ENCODE measurements at places on chromosomes 2 and 18.
A peak's percentile ranks its signal among the peaks of the same experiment; 100 is the strongest.

GRCh38 chr2:33090553-33091134 is 143.9 kb downstream of the LTBP1 start:
- DNase-seq: no peak

- DNase-seq: no peak
Measured at GRCh38 chr18:50662177-50662576, 102.3 kb downstream of the MAPK4 start.

DNA sequence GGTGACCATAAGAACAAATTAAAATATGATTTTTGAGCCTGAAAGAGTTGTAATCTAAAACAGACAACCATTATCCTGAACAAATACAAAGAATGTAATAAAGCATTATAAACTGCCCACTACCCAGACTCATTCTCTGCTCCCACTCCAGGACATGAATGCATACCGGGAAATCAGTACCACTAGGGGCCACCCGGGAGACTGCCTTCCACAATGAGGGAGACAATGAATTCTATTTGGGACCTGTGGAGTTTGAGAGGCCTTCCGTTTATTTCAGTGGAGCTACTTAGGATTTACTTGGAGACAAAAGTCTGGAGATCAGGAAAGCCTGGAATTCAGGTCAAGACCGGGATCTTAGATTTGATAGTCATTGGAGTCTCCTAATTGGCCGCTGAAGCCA is 50.0 kb downstream of the NAB1 start:
- DNase-seq: no peak

DNA sequence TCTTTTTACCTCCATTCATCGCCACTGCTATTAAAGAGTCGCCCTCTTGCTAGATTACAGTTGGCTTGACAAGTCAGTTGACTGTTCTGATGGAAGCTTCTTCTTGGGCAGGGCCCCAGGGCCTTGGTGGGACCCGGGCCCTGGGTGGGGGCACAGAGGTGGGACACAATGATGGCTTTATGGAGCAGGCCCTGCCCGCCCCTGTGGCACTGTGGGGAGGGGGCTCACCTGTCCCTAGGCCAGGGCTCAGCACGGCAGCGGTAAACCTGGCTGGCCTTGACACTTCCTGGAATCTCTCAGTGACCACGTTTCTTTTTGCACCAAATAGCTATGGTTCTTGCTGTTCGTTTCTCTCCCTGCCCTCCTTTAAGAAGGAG is 4.9 kb upstream of the HS6ST1 start:
- DNase-seq: no peak

- no peak for DNase-seq
Measured at GRCh38 chr2:12728221-12728777, 11.6 kb downstream of the TRIB2 start.

DNA sequence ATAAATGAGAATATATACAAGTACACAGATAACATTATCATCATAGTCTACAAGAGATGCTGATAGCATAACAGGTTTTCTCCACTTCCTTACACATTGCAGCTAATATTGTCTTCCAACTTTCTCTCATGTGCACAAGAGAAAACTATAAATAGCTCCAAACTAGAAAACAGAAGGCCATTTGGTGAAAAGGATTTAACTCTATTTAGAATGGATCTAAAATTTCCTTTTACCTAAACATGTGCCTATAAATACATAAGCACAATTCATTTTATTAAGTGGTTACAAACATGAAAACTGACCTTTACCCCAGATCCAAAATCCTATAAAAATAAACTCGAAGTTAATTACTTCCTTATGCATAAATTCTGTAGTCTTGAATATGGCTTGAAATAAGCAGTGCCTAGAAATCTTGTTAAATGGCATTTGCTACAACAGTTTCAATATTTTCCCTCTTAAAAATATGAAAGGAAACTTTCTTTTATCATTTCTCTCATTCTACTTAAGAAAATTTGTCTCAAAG is 41.6 kb downstream of the SLC25A12 start:
- DNase-seq: no peak

GRCh38 chr2:28082131-28082530 is 191.6 kb downstream of the BABAM2 start:
- no peak for DNase-seq

DNA sequence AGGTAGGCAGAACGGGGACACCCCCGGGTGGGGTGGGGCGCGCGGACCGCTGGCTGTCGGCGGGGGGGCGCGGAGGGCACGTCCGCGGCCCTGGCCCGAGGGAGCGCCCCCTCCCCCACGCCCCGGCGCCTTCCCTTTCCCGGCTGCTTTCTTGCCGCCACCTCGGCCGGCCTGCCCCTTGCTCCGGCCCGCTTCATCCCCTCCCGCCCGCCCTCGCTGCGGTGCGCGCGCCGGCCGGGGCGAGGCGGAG is 443 bp downstream of the VAPA start:
- DNase-seq: no peak

DNA sequence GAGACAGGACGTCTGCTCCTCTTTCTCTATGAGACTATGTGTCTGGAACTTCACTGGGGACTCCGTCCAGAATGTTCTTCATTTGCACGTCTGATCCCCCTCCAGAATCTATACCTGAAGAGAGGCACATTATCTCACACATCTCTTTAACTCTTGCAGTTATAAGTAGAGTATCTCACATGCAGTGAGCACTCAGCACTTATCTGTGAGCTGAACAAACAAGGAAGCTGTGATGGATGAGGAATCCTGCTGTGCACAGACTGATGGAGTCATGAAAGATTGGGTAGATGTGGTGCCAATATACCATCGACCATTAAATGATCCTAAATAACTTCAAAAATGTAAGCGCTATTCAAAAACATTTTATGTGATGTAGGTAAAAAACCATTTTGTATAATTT is 888.3 kb upstream of the CELF4 start:
- DNase-seq: no peak

GRCh38 chr18:66438711-66439536 is 165.0 kb downstream of the CDH19 start:
- no peak for DNase-seq

GRCh38 chr2:100814453-100814852 is 5.5 kb upstream of the NPAS2 start:
- no peak for DNase-seq

- DNase-seq: no peak
Measured at GRCh38 chr2:15588329-15588919, 3.2 kb upstream of the DDX1 start.

DNA sequence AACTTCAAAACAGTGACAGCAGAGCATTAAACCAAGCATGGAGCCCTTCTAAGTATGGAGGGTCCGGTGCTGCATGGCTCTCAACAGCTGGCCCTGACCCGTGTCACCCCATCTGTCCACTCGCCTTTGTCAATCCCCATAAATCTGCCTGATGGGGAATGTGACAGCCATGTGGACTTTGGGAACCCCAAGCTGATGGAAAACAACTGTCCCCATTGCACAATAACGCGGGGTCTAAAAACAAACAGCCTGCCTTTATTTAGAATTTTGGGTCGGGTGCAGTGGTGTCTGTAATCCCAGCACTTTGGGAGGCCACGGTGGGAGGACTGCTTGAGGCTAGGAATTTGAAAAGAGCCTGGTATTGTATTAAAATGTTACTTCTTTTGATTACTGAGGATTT is 17.1 kb upstream of the THADA start:
- DNase-seq: no peak

GRCh38 chr2:97911206-97911921 is 84.4 kb downstream of the TMEM131 start:
- no peak for DNase-seq

GRCh38 chr18:40687399-40687798 is 1267.6 kb upstream of the PIK3C3 start:
- no peak for DNase-seq

DNA sequence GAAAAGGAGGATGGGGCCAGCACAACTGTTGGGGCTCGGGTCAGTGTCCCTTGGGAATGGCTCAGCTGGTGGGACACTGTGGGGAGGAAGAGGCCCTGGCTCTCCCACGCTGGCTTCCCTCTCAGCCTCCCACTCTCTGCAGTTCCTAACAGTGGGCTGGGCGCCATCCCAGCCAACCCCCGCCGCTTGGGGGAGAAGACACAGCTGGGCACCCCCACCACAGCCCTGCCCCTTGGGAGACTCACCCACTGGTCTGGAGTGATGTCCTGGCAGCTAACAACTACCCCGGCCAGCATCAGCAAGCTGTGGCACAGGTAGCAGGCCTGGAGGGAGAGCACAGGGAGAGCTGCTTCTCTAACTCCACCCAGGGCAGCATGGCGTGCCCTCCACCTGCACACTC is 8.3 kb upstream of the SEMA4C start:
- no peak for DNase-seq

DNA sequence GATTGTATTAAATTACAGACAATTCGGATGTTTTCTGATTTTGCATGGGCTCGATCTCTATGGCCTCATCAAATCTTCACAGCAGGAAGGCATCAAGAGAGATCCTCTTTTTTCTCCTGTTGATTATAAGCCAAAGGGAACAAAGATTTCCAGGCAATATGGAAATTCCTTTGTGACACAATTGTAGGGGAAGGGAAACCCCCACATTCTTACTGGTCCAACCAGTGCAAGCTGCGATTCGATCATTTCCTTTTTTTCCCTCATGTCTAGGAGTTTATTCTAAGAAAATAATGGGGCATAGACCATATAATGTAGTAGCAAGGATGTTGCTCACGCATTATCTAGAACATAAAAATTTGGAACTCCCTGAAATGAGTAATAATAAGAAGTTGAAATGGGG is 87.7 kb downstream of the LYPD6 start:
- no peak for DNase-seq

GRCh38 chr2:126787289-126787688 is 111.4 kb upstream of the TEX51 start:
- no peak for DNase-seq

DNA sequence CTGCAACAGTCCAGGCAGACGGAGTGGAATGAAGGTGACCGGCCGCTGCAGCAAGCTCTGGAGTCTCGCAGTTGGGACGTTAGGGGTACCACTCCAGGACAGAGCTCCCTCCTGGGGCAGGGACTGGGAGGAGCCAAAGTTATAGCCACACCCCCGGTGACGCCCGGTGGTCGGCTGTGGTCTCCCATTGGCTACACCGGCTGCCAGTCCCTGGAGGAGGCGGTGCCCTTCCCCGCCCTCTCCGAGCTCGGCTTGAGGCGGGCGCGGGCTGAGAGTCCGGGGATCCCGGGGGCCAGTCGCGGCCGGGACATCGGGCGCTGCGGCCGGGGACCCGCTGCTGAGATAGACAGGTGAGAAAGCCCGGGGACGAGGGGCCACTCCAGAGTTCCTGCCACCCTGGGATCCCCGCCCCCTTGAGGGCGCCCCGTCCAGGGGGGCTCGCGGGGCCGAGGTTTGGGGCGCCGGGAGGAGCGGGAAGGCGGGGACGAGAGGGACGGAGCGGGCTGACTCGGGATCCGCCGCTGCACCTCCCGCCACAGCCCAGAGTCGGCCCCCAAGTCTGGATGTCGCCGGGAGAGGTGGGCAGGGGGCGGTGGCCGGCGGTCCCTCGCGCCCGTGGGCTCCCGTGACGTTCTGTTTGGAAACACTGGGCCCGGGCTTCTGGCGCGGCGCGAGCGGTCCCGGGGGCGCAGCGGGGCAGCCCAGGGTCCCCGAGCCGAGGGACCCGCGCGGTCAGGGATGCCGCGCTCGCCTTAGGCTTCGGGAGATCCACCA is at the start of gene PLEKHH2:
Gene PLEKHH2 (plus strand): TSS at position 231 of the 774 bp plus-strand sequence. CDS start 7,414 bp downstream, outside the sequence.
- DNase-seq: peak; percentile 49

DNA sequence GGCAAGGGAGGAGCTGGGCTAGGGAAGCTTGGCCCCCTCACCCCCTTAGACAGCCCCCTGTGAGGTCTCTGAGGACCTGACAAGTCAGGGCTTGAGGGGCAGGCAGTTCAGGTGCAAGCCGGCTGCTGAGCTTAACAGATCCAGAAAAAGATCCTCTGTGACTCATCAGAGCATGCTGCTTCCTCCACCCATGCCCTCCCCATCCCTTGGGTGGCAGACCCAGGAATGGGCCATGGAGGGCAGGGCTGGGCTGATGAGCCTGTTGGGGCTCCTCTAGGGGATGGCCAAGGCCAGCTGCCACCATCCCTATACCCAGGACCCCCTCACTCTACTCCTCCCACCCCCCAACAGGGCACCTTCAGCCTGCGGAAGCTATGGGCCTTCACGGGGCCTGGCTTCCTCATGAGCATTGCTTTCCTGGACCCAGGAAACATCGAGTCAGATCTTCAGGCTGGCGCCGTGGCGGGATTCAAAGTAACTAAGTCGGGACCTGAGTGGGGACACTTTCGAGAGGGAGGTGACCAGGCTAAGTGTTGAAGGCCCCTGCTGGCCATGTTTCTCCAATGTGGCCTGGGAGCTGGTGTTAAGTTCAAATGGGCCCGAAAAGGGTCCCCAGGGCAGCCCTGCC is 1.9 kb downstream of the SLC11A1 start:
- DNase-seq: no peak

DNA sequence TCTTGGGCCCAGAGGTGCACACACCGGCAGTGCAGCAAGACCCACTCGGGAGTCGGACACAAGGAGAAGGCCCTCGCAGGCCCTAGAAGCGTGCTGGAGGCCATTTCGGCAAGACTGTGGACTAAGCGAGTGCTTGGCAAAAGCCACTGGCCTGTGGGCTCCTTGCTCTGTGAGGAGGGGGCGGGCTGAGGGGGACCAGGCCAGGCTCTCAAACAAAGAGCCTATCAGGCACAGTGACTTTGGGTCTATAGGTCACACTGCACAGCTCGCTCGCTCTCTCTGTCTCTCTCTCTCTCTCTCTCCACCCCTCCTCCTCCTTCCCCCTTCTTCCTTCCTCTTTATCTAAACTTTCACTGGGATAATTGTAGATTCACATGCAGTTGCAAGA is 23.6 kb upstream of the ZCCHC2 start:
- no peak for DNase-seq

GRCh38 chr2:169478339-169478738 is 955 bp upstream of the BBS5 start:
- no peak for DNase-seq

DNA sequence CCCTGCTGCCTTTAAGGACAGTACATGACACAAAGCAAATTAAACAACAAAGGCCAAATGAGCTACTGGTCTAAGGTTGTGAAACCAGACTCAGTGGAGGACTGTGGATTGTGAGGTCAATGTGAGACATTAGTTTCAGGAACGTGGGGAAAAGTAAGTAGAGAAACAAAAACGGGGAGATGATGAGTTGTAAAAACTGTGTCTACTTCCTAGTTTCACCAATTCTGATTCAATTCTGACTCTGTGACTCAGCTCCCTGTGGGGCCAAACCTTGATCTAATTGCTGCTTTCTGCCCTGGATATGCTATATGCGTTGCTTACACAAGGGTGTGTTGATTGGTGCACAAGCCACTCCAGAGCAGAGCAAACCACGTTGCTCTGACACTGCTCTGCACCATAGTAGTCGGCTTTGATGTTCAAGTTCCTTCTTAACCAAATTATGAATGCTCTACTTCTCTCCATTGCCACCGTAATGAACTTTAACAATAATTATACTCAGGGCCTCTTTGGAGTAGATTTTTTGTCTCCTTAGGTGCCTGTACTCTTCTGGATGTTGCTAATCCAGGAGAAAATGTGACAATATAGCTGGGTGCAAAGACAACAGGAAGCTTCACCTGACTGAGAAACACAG is 1640.1 kb upstream of the CELF4 start:
- DNase-seq: no peak

GRCh38 chr2:32189011-32189410 is 23.3 kb downstream of the SLC30A6 start:
- DNase-seq: no peak

Measured in AG09319 (cell line).